ENCODE measurements at places on chromosomes 12 and 14.

GRCh38 chr14:76640923-76641395, 120.3 kb upstream of the VASH1 start:
- peak; percentile 75 for DNase-seq

DNA sequence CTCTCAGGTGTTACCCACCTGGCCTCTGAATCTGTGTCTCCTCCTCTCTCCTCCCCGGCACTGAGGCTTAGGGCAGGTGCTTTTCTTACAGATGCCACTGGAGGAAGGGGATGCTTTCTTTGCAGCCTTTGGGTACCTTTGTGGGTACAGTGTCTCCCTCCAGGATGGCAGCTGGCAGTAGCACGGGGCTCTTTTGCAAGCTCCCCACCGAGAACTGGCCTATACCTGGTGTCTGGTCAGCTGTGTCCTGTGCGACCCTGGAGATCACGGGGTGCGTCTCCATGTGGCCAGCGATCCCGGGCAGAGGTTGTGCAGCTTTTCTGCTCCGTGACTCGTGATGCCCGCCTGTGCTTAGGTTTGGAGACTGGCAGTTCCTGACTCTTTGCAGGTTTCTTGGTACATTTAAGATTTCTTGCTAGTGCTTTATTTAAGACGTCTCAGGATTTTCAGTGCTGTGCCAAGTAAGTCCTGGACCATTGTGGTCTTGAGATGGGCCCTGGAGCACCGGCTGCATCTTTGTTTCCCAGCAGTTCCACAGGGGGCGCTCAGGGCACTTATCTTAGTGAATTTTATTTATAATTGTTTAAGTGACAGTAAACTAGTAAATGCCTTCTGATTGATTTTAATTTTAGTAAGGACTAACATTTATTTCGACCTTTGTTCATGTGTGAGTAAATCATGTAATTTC, 68.9 kb downstream of the DDX51 start:
- no peak for DNase-seq

GRCh38 chr12:6372403-6373003, 2.9 kb downstream of the SCNN1A start:
- DNase-seq: peak; percentile 17

DNA sequence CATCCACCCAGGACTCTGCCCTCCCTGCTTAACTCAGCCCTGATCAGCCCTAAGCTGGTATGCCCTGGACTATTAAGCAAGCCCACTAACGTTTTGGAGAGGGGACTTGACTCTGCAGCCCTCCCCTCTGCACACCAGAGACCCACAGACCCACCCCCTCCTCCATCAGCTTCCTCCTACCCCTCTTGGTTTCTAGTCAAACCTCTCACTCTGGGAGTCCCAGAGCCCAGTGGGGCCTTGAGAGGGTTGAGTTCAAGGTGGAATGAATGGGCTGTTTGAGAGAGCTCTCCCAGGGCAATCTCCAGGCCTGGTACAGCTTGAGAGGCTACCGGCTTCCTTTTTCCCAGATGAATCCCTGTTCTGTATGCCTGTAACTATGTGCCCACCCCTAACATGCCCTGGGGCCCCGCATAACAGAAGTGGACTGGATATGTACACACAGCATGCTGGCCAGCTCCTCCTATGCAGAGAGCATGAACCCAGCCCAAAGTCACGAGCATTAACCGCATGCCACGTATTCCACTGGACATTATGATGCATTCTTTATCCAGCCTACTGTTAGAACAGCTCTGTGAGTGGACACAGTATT, 43.6 kb downstream of the IRF2BPL start:
- no peak for DNase-seq

- no peak for DNase-seq
Measured at GRCh38 chr12:122917507-122918121, 21.7 kb upstream of the VPS37B start.

DNA sequence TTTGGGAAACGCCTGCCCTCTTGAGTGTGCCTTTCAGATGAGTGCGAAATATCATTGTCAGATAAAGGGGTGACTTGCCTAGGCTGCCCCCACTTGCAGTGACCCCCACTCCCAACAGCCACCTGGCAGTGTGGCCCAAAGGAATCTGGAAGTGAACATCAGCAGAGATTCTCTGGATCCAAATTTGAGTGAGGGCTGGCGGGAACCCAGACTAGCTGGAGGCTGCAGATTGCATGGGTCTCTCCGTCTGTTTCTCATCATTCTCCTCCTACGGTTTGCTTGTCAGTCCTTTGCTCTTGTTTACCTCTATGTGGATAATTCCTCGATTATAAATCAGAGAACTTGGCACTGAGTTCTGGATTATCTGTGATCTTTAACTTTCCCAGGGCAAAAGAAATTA, 280.8 kb downstream of the ZFP36L1 start:
- no peak for DNase-seq

DNA sequence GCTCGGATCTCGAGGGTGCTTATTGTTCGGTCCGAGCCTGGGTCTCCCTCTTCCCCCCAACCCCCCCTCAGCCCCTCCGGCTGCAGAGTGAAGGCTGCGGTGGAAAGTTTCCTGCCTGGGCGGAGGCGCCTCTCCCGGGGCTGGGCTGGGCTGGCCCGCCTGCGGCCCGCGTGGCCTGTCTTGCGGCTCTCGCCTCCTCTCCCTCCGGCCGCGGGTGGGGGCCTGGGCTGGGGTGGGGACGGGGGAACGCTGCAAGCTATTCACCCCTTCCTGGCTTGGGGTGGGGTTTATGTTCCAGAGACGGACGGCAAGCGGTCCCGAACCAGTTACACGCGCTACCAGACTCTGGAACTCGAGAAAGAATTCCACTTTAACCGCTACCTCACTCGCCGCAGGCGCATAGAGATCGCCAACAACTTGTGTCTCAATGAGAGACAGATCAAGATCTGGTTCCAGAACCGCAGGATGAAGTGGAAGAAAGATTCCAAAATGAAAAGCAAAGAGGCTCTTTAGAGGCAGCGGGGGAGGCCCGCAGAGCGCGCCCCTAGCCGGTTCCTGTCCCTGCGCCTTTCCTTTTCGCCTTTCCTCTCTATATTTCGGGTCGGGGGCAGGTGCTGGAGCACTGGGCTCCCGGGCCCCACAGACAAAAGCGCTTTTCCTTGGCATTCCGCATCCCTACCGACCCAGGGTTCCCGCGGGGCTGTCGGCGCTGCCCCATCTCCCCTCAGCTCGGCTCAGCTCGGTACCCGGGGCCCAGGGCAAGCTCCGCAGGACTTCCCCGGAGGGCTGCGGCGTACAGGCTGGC, 1.3 kb downstream of the HOXC5 start:
- DNase-seq: no peak

DNA sequence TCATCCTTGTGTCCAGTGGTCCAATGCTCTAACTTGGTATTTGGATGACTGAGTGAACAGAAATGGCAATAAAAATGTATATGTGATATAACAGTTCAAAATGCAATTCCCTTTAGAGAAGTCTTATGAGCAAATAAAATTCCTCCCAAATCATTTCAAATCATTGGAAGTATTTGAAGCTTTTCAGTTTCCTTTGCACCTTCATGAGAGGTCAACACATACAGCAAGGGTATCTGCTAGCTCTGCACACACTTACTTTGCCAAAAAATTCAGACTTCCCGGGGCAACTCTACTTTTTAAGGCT, 423.7 kb downstream of the ATP23 start:
- DNase-seq: no peak

DNA sequence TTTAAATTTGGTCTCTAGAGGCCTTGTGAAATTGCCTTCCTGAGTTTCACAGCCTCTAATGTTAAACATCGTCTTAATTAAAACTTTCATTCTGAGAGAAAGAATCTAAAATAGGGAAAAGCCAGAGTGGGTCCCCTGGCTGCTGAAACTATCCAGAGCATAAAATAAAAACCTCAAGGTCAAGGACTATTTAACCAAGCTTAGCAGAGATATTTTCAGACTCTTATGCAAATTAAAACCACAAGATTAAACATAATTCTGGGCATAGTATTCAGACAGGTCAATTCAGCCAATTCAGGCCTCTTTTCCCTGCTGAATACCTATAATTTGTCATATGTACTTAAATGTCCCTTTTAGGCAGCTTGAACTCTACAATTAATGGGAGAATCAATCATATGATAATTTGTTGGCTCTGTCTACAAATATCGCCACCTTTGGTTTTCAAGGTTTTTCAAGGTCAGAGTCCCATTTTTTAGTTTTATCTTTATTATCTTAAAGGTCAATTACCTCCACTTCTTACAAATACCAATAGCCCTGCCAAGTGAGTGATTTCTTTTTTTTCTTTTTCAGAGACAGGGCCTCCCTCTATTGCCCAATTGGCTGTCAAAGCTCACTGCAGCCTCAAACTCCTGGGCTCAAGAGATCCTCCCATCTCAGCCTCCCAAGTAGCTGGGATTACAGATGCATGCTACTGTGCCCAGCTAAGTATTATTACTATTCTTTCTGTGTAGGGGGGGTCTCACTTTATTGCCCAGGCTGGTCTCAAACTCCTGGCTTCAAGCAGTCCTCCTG, 257.1 kb downstream of the PHLDA1 start:
- no peak for DNase-seq

- DNase-seq: peak; percentile 43
Measured at GRCh38 chr12:79344855-79345847, 345.6 kb downstream of the PAWR start.

GRCh38 chr12:104171785-104172569, 34.0 kb upstream of the NFYB start:
- DNase-seq: no peak

DNA sequence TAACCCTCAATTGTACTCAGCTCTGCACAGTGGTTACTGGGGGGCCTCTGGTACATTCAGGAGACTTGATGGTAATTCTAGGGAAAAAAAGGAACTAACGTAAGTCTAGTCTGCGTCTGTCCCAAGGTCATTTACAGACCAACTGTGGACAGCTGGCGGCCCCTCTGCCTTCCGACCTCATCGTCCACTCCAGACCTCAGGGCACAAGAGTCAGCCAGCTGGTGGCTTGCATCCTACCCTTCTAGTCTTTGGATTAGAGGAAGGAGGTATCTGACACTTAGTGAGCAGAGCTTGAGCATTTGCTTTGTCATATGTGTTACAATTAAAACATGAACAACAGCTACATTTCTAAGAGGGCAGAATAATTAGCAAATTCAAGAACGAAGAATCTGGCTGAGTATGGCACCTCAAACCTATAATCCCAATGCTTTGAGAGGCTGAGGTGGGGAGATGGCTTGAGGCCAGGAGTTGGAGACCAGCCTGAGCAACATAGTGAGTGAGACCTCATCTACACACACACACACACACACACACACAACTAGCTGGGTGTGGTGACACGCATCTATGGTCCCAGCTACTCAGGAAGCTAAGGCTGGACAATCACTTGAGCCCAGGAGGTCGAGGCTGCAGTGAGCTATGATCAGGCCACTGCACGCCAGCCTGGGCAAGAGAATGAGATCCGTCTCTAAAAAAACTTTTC, 36.5 kb downstream of the SSH1 start:
- no peak for DNase-seq

GRCh38 chr14:49249022-49249421, 337.2 kb downstream of the RPS29 start:
- no peak for DNase-seq

DNA sequence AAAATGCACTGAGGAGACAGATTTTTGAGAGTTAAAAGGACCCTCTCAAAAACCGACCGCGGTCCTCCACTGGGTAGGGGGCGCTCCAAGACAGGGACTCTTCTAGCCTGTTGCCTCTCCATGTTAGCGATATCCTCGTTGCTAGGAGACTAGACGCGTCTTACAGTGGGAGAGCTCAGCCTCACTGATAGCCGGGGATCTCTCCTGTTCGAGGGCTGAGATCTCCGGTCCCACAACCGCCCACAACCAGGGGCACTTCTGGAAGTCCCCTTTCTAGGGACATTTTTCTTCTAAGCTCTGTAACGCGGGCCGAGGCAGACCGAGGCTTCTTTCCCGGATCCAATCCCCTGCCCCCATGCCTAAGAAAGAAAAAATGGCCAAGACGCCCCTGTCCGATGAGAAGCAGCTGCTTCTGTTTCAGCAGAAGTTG, 21.3 kb downstream of the FKBP11 start:
- peak; percentile 85 for DNase-seq

DNA sequence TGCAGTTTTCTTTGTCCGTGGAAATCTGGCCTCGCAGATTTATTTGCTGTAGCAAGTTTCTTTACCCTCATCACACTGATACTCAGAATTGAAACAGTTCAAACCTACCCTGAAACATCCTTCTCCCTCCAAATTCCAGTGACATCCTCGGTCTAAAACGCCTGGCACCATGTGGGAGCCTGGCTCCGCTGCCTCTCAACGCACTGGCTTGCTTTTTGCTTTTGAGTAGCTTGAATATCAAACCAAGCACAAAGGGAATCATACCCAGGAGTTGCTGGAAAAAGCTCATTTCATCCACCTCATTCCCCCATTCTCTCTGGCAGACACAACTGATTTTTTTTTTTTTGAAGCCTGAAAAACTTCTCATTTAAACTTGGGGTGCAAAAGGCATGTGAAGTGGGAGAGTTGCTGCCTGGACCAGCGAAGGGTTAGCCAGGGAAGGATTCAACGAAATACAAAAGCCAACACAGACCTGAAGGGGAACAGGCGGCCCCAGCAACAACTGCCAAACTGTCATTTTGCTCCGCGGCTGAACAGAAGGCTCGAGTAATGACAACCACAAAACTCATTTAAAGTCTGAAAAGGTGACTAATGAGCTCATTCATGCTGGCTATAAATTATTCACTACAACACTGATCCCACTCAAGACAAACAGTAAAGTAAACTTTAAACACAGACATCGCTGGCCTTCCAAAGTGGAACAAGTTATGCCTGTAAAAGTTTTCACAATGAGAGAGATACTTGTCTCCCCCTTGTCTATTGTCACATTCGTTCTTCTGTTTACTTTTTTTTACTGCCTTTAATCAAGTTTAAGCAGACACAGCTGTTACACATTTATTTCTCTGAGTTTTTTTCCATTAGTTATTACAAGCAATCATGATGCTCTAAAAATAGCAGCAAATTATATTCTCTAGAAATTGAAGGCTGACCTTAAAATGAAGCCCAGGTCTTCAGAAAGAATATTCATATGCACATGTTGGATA, 12.5 kb upstream of the FOXN3 start:
- DNase-seq: peak; percentile 55

- no peak for DNase-seq
Measured at GRCh38 chr12:99772274-99772673, 124.7 kb downstream of the GARIN6 start.

DNA sequence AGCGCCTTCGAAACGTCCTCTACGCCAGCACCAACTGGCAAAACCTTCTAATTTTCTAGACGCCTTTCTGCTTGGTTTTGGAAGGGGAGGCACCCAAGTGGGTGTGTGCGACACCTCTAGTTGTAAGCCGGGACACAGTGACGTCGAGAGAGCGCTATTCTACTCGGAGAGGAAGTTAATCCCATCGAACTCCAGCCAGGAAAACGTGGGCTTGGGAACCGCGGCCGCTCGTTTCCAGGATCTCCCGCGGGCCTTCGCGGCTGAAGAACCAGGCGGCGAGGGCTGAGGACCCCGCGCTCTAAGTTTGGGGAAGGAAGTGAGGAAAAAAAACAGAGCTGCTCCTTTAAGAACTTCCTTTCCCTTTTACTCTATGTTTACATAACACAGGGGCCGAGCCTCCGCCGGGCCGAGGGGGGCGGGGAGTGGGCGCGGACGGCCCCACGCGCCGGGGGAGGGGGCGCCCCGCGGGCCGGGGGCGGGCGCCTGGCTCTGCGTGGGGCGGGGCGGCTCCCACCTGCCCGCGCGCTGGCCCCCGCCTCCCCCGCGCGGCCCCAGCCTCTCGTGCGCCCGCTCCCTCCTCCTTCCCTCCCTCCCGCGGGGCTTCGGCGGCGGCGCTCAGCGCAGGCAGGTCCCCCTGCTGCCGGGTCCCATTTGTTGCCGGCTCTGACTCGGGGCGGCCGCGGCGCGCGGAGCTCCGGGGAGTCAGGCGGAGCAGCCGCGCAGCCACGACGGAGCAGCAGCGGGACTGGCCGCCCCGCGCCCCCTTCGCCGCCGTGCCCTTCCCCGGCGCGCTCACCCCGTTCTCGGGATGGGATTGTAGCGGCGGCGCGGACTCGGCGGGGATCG, at the start of gene PELI2:
Gene PELI2, plus strand, starts transcription at position 647 of the 846 bp plus-strand sequence. CDS start 250 bp downstream, outside the sequence.
- DNase-seq: peak; percentile 79

GRCh38 chr12:100656141-100656540, 82.7 kb downstream of the GAS2L3 start:
- DNase-seq: peak; percentile 10
